ENCODE measurements at places on chromosomes 7 and 10.

DNA sequence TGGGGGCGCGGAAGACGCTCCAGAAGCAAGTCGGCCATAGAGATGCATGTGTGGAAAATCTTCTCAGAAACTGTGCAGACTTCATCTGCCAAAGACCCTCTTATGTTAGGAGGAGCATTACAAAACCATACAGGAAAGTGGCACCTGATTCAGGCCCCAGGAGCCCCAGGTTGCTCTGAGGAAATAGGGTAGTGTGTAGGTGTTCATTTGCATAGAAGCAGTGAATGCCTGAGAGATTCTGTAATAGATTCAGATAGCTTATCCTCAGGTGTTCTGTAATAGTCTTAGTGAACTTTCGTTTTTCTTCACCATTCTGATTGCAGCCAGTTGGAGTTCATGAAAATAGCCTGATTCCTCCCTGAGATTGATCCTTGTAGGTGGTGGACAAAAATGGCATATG, 106.4 kb upstream of the GJD4 start:
- DNase-seq, result no peak

DNA sequence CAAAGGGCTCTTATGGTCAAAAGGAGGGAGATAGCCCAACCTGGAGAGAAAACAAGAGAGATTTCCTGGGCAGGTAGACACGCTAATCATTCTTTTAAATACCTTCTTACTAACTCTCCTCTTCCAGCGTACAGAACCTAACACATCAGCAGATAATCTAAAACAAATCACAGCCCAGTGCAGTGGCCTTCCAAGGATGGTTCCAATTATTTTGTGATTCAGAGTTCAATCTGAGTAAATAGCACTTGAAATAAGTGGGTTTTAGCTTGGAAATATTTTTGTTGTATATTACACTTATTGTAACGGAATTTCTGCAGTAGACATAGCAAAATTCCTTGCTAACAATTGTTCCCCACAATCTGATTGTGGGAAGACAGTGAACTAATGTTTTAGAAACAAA, 7.3 kb upstream of the IMPDH1 start:
- no peak for DNase-seq

DNA sequence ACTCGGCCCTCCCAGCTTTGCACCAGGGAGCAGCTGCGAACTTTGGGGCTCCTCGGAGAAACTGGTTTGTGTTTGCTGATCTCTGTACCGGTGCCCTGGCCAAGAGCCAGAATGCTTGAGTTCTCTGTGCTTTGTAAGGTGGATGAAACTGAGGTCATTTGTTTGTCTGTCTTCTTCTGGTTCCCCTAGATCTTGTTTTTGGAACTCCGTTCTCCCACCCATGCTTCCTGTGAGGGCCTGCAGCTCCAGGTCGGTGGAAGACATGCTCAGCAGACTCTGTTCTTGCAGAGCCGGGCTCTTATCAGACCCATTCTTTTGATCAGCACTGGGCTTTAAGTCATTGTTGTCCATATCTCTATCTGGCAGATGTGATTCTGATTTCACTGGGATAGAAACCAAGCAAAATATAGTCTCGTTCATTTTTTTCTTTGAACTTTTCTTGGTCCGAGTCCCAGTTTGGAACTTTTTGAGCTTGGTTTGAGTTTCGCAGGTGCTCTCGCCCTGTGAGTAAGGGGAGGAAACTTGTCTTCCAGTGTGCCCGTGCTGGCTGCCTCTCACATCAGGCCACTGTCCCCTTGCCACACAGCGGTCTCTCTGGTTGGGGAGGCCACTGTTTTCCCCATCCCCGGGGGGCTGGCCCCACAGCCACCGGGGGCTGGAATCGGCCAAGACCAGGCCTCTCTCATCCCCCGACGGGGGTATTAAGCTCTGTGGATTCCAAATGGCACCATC, 31.2 kb downstream of the JCAD start:
- DNase-seq, result no peak

- DNase-seq, result no peak
Observed at GRCh38 chr7:22713463-22713862, 13.5 kb upstream of the IL6 start.

DNA sequence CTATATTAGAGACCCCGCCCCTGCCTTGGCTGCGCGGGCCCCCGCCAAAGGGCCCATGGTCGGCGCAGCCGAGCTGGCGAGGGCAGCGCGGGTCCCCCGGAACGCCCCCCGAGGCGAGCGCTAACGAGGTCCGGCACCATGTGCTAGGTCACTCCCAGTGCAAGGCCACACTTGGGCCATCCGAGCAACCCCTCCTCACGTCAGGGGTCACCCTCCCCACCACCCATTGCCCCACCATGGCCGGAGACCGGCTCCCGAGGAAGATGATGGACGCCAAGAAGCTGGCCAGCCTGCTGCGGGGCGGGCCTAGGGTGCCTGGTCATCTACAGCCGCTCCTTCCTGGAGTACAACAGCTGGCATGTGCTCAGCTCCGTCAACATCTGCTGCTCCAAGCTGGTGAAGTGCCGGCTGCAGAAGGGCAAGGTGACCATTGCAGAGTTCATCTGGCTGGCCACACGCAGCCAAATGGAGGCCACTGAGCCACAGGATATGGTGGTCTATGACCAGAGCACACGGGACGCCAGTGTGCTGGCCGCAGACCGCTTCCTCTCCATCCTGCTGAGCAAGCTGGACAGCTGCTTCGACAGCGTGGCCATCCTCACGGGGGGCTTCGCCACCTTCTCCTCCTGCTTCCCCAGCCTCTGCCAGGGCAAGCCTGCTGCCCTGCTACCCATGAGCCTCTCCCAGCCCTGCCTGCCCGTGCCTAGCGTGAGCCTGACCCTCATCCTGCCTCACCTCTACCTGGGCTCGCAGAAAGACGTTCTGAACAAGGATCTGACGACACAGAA, 12.4 kb upstream of the SEC24C start:
- no peak for DNase-seq

DNA sequence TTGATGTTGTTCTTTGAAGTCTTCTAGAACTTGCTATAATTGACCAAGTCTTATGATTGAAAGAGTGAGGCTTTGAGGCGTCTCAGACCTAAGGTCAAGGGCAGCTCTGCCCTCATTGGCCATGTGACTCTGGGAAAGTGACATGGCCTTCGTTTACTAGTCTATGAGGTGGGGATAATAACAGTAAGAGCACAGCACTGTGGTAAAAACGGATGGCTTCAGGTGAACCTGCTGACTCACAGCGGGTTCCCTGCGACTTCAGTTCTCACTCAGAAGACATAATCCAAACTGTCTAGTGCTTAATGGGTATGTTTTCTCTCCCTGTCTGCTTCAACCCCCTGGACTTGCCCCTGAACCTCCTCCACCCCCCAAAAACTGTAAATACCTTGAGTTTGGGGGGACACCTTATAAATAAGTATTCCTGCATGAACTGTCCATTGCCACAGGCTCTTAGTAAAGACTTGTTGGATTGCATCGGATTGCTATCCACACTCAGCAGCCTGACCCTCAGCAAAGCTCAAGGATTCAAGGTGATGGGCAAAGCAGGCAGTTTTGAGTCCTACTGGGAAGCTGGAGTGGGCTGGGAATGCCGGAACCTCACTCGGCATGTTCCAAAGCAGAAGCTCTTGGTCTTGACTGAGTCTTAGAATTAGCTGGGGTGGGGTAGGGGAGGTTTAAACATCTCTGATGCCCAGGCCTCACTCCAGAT, 304.6 kb downstream of the KLF6 start:
- no peak for DNase-seq

- DNase-seq, result no peak
Observed at GRCh38 chr7:77217474-77218185, 18.0 kb upstream of the FGL2 start.

- DNase-seq, result no peak
Observed at GRCh38 chr7:3297105-3297819, 3.8 kb upstream of the SDK1 start.

DNA sequence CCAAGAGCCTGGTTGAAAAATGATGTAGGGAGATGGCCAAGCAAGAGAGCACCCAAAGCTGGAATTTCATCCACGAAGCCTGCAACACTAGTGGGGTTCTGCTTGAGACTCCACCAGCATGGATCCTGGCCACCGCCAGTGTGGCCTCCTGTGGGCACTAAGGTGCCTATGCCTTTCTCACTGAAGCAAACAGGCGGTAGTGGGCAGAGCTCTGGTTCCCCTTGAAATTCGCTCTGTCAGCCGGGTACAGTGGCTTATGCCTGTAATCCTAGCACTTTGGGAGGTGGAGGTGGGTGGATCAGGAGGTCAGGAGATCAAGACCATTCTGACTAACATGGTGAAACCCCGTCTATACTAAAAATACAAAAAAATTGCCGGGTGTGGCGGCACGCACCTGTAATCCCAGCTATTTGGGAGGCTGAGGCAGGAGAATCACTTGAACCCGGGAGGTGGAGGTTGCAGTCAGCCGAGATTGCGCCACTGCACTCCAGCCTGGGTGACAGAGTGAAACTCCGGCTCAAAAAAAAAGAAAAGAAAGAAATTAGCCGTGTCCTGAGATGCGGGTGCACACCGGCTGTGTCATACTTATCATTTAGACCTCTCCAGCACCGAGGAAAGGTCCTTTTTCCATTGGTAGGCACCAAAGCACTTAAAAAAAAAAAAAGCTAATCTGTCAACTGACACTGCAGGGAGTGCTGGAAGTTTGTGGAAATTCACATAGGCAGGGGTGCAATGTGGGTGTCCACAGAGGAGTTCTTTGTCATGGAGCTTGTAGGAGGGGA, 28.3 kb downstream of the CCM2 start:
- DNase-seq, result peak; percentile 67

DNA sequence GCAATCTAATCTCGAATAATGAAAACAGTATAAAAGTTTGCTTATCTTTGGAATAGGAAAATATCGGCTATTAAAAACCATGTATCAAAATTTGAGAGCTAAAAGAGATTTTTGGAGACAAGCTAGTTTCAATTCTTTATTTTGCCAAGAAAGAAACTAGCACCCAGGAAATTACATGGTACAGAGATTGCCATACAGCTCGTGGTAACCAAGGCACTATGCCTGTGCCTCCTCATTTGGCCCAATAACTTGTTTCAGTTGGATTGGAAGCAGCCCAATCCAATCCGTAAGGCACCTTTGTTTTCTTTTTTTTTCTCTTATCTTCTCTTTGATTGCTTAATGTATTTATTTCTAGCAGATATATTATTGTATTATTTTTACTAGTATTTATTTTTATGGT, 55.0 kb downstream of the GNAI1 start:
- DNase-seq, result no peak
